Cortex of kidney (tissue), 1 donor: ENCODE measurements at places on chromosomes 16 and 17.

DNA sequence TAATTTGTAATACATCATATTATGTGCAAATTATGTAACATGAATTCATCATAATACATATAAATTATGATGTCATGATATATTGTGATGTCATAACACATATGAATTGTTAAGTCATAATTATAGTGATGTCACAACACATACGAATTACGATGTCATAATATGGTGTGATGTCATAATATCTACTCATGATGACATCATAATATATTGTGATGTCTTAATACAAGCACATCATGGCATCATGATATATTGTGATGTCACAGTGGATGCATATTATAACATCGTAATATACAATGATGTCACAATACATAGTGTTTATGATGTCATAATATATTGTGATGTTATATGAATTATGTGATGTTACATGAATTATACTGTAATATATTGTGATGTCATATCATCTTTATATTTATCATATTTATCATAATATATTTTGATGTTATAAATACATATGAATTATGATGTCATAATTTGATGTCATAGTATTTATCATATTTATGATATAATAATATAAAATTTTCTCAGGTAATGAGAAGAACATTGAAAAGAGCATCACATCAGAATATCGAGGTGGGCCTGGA is 1793.0 kb downstream of the TP53TG3F start:
- DNase-seq = no peak

- no peak for DNase-seq
These were observed at the start of gene HOXB5 for GRCh38 chr17:48593126-48593829. HOXB5 (minus strand) TSS chr17:48593779; CDS start chr17:48593682, 97 bp downstream.

DNA sequence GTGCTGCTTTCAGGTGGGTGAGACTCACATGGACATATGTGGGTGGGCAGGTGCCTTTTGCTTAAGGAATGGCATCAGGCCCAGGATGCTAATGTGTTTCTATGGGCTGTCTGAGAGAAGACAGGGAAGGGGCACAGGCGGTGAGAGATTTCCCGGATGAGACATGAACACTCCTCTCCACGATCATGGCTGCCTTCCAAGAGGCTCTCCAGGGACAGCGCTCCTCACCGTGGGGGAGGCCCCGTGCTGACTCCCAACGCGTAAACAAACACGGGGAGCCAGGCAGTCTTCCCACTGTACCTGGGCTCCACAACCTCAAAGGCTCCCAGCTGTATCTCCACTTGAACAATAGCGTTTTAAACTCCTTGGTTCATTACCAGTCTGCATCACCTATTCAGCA is 42.8 kb downstream of the CDK5R1 start:
- DNase-seq = no peak

GRCh38 chr16:30457256-30457655 is 11.6 kb upstream of the SEPHS2 start:
- DNase-seq = no peak

DNA sequence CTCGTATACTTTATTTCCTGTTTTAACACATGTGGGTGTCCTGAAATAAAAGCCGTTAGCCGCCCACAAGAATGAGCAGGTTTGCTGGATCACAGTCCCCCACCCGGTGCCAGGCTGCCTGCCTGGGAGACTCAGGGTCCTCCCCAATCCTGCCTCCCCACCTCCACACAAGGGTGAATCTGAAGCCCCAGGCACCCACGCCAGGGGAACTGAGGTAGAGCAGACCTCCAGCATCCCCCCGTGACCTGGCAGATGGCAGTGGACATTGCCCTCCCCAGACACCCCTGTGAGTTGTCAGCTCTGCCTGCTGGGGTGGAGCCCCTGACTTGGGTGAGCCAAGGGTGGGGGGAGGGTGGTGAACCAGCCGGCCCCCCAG is 114.8 kb downstream of the METRNL start:
- DNase-seq = no peak

DNA sequence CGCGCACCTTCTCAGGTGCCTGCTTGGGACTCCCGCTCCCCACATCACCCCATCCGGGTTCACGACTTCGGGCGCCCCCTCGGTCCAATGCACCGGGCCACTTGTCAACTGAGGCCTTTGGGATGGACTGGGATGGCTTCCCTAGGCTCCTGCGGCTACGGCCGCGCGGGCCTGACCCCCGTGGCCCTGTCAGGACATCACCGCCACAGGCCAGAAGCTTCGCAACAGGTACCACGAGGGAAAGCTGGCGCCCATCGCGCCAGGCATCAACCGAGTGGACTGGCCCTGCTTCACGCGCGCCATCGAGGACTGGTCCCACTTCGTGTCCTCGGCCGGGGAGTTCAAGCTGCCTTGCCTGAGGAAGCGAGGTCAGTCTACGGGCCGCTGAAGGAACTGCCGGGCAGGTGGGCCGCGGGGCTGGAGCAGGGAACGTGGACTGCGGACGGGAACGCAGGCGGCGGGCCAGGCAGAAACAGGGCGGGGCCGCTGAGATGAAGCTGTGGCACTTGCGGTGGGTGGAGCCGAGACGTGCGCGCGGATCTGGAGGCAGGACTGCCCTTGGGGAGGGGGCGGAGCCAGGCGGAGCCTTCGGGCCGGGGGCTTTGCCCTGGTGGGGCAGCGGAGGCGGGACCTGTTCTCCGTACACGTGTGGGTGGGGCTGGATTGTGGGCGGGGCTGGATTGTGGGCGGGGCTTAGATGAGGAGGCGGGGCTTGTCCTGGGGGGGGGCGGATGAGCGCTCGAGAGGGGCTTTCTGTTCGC is 13.7 kb upstream of the CNGB1 start:
- no peak for DNase-seq

GRCh38 chr17:9533441-9533840 is 42.2 kb downstream of the STX8 start:
- no peak for DNase-seq

GRCh38 chr16:72961863-72962262 is 86.1 kb downstream of the ZFHX3 start:
- DNase-seq = no peak

- no peak for DNase-seq
These were observed 2.3 kb downstream of the NGFR start for GRCh38 chr17:49497148-49498028.

DNA sequence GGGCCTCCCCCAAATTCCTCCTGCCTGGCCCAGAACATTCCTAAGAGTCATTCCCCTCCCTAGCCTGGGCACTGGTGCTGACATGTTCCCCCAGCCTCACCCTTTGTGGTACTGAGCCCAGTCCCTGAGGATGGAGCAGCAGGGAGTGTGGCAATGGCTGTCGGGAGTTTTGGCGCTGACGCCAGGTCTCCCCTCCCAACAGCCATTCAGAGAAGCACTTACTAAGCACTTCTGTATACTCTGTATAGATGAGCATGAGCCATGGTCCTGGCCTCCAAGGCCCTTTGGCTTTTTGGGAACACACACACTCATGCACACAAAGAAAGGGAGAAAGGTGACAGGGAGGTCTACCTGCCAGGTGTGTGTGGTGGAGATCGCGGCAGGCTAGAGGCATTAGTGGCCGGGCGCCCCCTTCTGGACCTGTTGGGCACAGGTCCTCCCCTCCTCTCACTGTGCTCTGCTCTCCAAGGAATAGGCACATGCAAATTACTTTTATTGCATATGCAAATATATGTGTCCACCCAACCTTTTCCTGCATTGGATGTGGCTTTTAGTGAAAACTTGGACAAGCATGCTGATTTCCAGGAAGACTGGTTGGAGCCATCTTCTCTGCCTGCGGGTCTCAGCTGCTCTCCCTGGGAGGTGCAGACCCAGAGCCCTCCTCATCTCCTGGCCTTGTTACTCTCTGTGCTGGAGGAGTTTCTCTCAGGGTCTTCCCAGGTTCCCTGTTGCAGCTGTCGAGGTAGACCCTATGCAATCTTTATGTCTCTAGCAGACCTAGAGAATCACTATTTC is 17.4 kb upstream of the C17orf107 start:
- no peak for DNase-seq

- DNase-seq = no peak
These were observed 93.3 kb downstream of the RAB11FIP4 start for GRCh38 chr17:31484821-31485220.

DNA sequence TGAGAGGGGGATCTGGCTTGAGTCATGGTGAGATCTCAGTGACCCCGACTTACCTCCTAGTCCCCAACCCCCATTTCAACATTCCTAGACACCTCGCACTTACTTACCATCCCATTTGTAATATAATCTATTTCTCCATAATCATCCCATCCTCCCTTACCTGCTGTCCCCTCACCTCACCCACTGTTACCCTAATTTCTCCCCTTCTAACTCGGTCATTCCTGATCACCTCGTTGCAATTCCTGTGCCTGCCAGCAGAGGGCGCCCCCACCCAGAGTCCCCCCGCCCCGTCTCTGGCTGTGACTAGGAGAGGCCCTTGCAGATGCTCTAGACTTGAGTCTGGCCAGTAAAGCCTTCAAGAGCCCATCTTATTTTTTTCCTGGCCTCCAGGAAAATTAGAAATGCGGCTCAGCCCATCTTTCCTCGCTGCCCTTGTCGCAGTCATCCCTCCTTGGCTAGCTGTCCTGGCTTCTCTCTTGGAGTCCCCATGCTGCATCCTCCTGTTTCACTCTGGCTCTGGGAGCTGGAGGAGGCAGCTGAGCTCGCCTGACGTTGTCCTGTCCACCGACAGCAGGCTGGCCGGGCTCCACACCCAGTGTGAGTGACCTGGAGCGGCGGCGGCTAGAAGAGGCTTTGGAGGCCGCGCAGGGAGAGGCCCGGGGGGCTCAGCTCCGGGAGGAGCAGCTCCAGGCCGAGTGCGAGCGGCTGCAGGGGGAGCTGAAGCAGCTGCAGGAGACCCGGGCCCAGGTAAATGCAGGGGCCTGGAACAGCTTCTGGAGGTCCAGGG is 5.0 kb downstream of the TBKBP1 start:
- DNase-seq = no peak

GRCh38 chr17:73343168-73343634 is 31.4 kb upstream of the CDC42EP4 start:
- no peak for DNase-seq

- DNase-seq = no peak
These were observed 18.3 kb upstream of the ABCA3 start for GRCh38 chr16:2358811-2359210.

GRCh38 chr16:11155284-11155806 is 100.7 kb downstream of the SOCS1 start:
- DNase-seq = no peak

GRCh38 chr16:648071-648780 is 939 bp upstream of the WDR90 start:
- DNase-seq = no peak

GRCh38 chr17:69593351-69593715 is 178.8 kb downstream of the MAP2K6 start:
- no peak for DNase-seq

DNA sequence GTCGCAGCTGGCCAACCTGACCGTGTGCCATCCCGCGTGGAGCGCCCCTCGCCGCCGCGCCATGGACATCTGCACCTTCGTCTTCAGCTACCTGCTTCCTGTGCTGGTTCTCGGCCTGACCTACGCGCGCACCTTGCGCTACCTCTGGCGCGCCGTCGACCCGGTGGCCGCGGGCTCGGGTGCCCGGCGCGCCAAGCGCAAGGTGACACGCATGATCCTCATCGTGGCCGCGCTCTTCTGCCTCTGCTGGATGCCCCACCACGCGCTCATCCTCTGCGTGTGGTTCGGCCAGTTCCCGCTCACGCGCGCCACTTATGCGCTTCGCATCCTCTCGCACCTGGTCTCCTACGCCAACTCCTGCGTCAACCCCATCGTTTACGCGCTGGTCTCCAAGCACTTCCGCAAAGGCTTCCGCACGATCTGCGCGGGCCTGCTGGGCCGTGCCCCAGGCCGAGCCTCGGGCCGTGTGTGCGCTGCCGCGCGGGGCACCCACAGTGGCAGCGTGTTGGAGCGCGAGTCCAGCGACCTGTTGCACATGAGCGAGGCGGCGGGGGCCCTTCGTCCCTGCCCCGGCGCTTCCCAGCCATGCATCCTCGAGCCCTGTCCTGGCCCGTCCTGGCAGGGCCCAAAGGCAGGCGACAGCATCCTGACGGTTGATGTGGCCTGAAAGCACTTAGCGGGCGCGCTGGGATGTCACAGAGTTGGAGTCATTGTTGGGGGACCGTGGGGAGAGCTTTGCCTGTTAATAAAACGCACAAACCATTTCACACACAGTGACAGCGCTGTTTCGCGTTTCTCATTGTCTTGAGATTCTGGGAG is 2.0 kb upstream of the ZACN start:
- no peak for DNase-seq

DNA sequence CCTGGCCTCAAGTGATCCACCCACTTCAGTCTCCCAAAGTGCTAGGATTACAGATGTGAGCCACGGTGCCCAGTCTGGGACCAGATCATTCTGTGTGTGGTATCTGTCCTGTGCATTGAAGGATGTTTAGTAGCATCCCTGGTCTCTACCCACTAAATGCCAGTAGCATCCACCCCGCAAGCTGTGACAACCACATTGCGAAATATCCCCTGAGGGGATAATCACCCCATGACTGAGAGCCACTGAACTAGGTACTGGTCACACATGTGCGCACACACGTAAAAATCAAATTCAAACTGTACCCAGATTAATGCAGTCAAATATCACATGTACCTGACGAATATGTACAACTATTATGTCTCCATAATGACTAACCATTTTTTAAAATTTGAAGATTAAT is 35.8 kb downstream of the TEKT5 start:
- no peak for DNase-seq

DNA sequence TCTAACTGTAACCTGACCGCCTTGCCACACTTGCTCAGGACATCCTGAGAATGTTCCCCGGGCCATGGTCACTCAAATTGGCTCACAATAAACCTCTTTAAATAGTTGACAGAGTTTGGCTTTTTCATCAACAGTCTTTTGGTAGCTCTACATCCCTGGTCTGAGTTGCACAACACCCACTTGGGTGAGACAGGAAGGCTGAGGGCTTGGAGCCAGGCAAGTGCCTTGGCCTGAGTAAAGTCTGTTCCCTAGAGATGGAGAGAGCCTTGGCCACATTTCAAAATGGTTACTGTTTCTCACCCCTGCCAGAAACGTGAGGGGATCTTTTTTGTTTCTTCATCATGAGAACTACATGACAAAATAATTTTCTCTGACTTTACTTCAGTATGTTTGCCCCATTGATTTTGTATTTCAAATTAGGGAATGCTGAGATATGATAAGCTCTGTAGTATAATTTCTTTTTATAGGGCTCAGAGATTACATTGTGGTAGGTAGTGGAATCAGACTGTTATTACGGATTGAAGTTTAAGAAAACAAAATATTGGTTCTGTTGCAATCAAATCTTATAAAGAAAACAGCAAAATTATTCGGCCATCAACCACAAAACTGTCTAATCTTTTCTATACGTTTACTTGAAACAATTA is 53.9 kb upstream of the NETO2 start:
- DNase-seq = no peak

- no peak for DNase-seq
These were observed 8.1 kb upstream of the CMTR2 start for GRCh38 chr16:71297341-71297634.

- DNase-seq = no peak
These were observed 6.2 kb downstream of the TNP2 start for GRCh38 chr16:11262915-11263314.

GRCh38 chr16:57591086-57591869 is 37.2 kb upstream of the ADGRG1 start:
- no peak for DNase-seq

GRCh38 chr16:82439678-82440293 is 187.0 kb upstream of the CDH13 start:
- DNase-seq = no peak

- DNase-seq = no peak
These were observed 47.6 kb downstream of the IL21R start for GRCh38 chr16:27449434-27450195.
